Jurkat, Clone E6-1 (cell line): ENCODE measurements at places on chromosomes 6 and 20.
A peak's percentile ranks its signal among the peaks of the same experiment; 100 is the strongest.

DNA sequence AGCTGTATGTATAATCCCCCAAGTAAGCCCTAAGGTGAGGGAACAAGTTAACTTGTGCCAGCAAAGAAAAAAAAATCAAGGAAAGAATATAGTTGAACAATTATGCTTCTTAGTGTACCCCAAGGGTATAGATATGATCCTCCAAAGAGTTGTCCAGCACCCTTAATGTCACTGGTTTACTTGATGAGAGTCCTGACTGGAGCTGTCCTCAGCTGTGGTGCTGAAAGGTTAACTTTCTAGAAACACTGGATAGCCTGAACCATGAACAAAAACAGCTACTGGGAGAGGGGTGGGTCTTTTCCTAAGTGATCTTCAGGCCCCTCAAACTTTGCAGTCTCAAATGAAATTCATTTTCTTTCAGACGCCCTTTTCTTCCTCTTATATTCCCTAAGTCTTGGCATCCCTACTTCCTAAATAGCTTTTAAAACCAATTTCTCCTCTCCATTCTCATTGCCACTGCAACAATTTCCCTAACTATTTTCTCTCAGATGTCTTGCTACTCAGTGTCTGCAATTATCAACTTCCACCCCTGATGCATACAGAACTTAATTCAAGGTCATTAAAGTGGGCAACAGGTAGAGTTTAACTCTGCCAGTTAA is 83.5 kb upstream of the PROKR2 start:
- peak; percentile 27 for DNase-seq

DNA sequence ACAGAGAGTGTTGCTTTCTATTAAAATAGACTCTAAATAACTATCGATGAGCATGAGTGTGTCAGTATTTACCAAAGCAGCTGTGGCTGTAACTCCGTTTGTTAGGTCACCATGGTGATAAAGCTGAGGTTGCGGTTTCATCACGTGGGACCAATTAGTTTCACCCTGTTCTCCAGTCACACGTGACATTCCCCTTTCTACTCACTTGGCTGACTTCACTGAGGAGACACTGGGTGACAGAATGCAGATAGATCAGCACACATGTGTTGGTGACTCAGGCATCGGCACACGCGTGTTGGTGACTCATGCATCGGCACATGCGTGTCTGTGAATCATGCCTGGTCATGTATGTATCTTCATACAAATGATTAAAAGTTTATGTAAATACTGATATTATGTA is 285.4 kb downstream of the THBS2 start:
- peak; percentile 58 for DNase-seq

GRCh38 chr6:26493258-26493657 is 6.8 kb upstream of the BTN1A1 start:
- DNase-seq: no peak

GRCh38 chr6:160137989-160138835 is 16.6 kb downstream of the SLC22A1 start:
- peak; percentile 75 for DNase-seq

DNA sequence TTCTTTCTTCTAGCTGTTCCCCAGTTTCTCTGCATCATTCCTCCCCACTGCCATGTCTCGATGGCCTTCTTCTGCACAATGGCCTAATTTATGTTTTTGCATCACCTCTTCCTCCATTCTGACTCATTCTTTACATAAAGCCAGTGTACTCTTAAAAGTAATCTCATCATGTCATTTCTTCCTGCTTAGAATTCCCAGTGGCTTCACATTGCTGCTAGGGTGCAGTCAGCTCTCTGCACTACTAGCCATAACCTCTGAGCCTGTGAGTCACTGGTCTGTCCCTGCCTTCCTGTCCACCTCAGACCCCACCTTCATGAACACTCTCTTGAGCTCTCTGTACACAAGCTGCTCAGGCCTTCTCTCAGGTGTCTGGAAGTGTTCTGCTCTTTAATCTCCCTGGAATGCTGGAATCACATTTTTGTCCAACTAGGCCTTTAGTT is 24.1 kb upstream of the TRIM27 start:
- no peak for DNase-seq

DNA sequence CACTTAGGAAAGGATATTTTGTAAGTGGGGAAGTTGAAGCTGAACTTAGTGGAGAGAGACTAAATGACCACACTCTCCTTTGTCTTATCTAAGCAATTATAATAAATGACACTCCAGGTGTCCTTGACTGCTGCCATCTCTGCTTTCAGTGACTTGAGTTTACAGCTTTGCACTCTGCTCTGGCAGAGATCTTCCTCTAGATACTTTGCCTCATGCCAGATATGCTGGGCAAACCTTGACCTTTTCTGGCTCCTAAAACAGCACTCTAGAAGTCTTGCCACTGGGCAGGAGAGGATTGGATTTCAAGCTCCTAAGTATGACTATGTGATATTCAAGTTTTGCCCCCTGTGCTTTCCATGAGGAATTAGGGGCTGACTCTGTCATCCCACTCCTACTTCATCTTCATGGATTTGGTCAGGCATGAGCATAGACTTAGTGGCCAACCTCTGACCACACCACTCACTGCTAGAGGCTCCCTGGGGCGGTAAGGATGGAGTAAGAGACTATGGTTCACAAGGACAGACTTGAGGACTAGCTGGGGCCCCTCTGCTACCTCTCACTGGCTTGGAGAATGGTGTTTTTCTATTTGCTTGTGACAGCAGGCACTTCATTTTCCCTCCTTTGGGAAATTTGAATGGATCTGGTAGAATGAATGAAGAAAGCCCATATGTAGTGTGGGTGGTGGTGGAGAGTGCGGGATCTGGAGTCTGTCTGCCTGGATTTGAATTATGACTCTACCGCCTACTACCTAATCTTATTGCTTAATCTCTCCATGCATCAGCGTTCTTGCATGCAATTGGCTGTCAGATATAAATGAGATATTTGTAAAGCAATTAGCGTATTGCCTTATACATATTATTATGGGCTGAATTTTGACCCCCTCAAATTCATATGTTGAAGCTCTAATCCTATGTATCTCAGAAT is 191.4 kb downstream of the REV3L start:
- DNase-seq: no peak

GRCh38 chr6:113763311-113763766 is 93.8 kb upstream of the MARCKS start:
- DNase-seq: no peak

- no peak for DNase-seq
Measured at GRCh38 chr6:139187489-139187888, 52.6 kb downstream of the HECA start.

- DNase-seq: no peak
Measured at GRCh38 chr20:54123587-54124180, 50.1 kb downstream of the CYP24A1 start.

GRCh38 chr6:3882866-3883265 is 33.7 kb downstream of the FAM50B start:
- DNase-seq: no peak

DNA sequence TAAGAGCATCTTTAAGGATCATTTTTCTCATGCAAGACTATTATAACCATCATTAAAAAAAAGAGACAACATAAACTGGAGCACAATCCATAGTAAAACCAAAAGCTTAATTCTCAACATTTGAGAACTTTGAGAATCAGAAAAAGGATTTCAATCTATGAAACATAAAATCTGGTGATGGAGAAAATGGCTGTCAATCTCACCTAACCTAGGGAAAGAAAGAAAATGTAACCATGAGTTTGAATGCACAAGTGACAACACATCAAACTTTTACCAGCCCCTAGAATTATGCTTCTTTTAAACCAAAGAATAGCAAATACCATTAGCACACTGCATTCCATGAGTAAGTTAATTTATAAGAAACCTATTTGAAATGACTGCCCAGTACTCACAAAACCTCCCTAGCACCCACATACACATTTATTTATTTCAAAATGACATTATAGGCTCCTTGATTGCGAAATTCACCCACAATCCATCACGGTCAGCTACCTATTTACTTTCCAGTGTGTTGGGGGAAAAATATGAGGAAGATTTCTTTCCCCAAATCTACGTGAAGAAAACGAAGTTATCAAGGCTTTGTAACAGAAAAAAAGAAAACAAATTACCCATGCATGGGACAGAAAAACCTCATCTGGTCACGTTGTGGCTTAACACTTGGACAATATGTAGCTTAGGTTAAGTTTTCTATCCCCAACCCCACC is 828 bp downstream of the ASCC3 start:
- DNase-seq: no peak

- no peak for DNase-seq
Measured at GRCh38 chr20:11754451-11754850, 163.2 kb upstream of the BTBD3 start.

- DNase-seq: no peak
Measured at GRCh38 chr20:13295637-13296036, 74.6 kb downstream of the ISM1 start.

DNA sequence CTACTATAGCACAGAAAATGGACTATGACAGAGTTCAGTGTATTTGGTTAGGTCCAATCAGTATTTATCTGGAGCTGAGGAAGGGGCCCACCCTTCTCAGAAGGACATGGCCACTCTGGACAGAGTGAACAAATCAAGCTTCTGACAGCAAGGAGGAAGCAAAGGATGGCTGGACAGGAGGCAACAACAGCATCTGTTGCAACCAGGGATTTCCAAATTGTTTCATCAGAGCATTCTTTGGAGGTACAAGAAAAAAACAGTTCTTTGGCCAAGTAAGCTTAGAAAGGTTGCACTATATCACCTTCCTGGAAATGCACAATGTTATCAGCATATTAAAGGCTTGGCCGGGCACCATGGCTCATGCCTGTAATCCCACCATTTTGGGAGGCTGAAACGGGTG is 118.7 kb upstream of the SLC22A16 start:
- no peak for DNase-seq

DNA sequence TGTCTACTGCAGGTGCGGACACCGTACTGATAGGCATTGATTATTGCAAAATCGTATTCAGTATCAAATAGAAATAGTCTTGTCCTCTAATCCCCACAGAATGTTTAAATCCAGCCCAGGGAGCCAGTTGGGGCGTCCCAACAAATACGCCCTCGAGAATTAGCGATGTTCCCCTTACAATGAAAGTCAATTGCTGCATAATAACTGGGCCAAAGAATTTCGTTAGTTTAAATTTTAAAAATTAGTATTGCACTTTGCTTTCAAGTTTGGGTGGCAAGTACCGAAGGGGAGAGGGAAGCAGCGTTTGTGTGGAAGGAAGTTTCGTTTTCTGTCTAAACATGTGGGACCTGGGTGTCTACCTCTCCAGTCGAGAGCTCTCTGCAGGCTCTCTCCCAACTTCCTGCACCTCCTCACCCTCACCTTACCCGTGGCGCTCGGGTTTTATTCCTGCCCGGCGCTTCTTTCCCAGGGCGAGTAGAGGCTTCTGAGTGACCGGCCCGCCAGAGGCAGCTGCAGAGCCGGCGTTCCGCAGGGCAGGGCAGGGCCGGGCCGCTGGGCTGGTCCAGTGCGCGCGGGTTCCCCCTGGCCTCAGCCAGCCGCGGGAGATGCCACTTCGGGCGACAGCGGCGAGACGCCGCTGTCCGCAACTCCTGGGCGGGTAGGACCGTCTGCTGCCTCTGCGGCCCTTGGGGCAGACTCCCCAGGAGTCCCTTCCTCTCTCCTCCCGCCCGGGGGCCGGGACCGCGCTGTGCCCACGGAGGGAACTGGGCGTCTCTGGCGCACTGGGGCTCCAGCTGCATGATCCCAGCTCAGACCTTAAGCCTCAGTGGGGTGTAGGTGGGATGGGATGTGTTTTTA is 862 bp upstream of the TFAP2C start:
- DNase-seq: no peak

DNA sequence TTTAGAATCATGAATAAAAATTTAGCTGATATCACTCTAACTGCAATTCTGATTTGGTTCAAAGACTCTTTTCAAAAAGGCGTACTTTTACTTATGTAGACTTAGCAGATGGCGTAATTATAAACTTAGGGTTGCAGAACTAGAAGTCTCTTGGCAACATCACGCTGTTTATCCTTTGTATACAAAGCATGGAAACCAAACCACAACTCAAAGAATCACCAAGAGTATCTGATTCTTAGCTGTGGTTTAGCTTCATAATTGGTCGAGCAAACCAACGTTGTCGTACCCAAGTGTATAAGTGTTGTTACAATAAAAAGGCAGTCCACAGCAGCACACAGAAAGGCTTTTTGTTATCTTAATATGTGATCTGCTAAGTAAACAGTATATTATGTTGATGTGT is 18.2 kb downstream of the STMND1 start:
- DNase-seq: no peak

- no peak for DNase-seq
Measured at GRCh38 chr6:119043783-119044182, 34.7 kb downstream of the FAM184A start.

- peak; percentile 28 for DNase-seq
Measured at GRCh38 chr6:83917001-83917400, 57.5 kb downstream of the CYB5R4 start.

GRCh38 chr6:18019539-18020534 is 32.4 kb upstream of the KIF13A start:
- no peak for DNase-seq

DNA sequence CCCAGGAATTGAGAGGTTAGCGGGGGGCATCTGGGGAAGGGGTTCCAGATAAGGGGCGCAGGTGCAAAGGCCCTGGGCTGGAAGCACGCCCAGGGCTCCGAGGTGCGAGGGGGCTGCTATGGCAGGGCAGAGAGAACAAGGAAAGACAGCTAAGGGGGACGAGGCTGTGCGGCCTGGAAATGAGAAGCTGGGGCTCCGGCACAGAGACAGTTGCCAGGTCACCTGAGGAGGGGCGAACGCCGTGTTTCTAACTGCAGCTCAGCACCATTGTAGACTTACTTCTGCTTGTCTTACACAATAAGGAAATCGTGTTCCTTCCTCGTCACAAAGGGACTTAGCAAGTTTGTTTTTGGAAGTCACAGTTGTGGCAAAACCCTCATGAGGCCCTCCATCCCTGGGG is 68.9 kb upstream of the TBXT start:
- DNase-seq: no peak

GRCh38 chr6:125922322-125922860 is 34.2 kb upstream of the HINT3 start:
- DNase-seq: no peak

GRCh38 chr6:26211963-26212362 is 124.7 kb downstream of the HFE start:
- DNase-seq: no peak

- DNase-seq: no peak
Measured at GRCh38 chr20:41382791-41383305, 16.2 kb upstream of the EMILIN3 start.
